ENCODE measurements at places on chromosomes 2 and 18. TPM values are rescaled to one million over a fixed set of nuclear protein-coding genes. Genes with fewer than 3 reads are reported as not detected.

Gene HAT1
- polyA plus RNA-seq, result 39.8 TPM

Gene DCC
- polyA plus RNA-seq, result 37.4 TPM

Gene PSMA8
- not detected for polyA plus RNA-seq

Gene DPP10
- 15.1 TPM for polyA plus RNA-seq

Gene LONRF2
- 20.9 TPM for polyA plus RNA-seq

Gene IL1R1
- polyA plus RNA-seq, result not detected

Gene GKN1
- polyA plus RNA-seq, result not detected

Gene OXER1
- not detected for polyA plus RNA-seq

Gene CD8A
- 1.5 TPM for polyA plus RNA-seq

Gene FEV
- not detected for polyA plus RNA-seq

Gene VAPA
- polyA plus RNA-seq, result 317 TPM

Gene PSMD1
- 83.8 TPM for polyA plus RNA-seq

Gene TMEM178A
- 32.4 TPM for polyA plus RNA-seq

Gene THUMPD2
- polyA plus RNA-seq, result 20.0 TPM

Gene ZNF521
- 101 TPM for polyA plus RNA-seq

Gene TEKT4
- polyA plus RNA-seq, result not detected

Gene TMEM87B
- 12.8 TPM for polyA plus RNA-seq

Gene NYAP2
- 1.1 TPM for polyA plus RNA-seq

Gene EVX2
- polyA plus RNA-seq, result not detected

Gene LCT
- not detected for polyA plus RNA-seq

Gene CDH20
- polyA plus RNA-seq, result 1.7 TPM

Gene CYTIP
- polyA plus RNA-seq, result not detected

Gene MC5R
- polyA plus RNA-seq, result not detected

Gene IL18RAP
- not detected for polyA plus RNA-seq

Gene ABCB11
- not detected for polyA plus RNA-seq

All from neural cell (in vitro differentiated cells).